ENCODE measurements at places on chromosomes 6 and 20.

GRCh38 chr6:17473554-17473953, 80.2 kb downstream of the CAP2 start:
- no peak for DNase-seq

- no peak for DNase-seq
These were observed 42.5 kb downstream of the LYRM2 start for GRCh38 chr6:89596056-89596455.

DNA sequence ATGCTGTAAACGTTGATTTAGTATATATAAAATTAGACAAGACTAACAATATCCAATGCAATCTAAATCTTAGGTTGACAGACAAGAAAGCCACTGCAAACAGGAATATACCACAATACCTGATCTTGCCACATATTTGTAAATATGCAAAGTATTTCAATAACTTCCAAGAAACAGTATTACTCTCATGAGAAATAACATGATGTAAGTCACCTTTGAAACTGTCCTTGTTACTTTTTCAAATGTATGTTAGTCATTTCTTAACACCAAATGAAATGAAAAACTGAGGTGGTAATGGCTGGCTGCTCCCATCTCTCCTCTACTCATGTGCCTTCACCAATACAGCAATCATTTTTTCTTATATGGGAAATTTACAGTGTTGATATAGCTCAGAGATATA, 118.7 kb downstream of the ATG5 start:
- no peak for DNase-seq

- DNase-seq, result no peak
These were observed 34.4 kb downstream of the TGM3 start for GRCh38 chr20:2330090-2330695.

DNA sequence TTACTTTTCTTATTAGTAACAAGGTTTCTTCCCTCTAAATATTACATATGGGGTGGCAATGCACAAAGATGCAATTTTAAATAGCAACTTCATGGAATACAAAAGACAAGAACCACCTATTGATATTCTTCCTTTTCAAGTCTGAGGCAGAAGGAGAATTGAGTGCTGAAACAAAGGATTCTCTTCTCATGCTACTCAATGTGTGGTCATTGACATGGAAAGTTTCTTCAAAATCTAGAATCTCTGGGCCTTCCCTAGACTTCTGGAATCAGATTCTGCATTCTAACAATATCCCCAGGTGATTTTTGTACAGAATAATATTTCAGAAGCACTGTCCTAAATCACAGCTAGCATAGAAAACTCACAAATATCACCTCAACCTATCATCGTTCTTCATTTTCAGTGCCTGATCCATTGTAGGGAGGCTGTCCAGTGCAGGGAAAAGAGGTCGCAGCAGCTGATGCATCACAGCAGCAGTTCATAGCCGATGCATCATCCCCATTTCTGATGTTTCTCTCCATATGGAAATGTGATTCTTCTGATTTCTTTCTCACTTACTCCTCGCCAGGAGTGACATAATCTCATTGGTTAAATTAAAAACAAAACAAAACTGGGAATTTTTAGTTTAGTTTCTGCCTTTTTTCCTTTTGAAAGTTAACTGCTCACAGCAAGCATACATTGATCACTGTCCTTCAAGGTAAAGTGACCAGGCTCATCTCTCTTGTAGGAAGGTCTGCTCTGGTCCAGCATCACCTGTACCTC, 139.5 kb upstream of the FAM83B start:
- no peak for DNase-seq

GRCh38 chr6:74671558-74672025, 534.3 kb downstream of the COL12A1 start:
- DNase-seq, result peak; percentile 96

- no peak for DNase-seq
These were observed 260.0 kb upstream of the MAP3K7 start for GRCh38 chr6:90846824-90847223.

DNA sequence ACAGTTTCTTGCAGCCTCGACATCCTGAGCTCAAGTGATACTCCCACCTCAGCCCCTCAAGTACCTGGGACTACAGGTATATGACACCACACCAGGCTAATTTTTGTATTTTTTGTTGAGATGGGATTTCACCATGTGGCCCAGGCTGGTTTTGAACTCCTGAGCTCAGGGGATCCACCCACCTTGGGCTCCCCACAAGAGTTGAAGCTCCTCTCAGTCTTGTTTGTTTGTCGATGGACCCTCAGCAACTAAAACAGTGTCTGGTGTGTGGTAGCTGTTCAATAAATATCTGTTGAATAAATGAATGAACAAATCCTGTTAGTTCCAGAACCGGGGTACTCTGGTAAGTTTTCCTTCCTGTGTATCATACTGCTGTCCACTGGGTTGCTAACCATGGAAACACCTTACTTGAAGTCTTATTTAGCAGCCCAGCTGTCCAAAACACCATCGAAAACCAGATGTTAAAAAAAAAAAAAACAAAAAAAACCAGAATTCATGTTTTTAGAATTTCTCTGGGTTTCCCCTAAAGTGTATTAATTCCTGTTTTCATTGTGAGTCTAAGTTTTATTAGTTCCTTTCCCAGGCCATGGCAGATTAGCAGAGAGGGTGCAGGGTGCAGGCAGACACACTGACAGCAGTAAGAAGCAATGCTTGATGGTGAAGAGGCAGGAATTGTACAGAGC, 7.8 kb upstream of the EZR start:
- DNase-seq, result no peak

- DNase-seq, result no peak
These were observed 771 bp upstream of the PPP1R3G start for GRCh38 chr6:5084360-5084780.
